ENCODE measurements at places on chromosomes 5 and 9.

- DNase-seq: peak; percentile 34
Measured at GRCh38 chr5:88952344-88952743, 69.4 kb upstream of the MEF2C start.

DNA sequence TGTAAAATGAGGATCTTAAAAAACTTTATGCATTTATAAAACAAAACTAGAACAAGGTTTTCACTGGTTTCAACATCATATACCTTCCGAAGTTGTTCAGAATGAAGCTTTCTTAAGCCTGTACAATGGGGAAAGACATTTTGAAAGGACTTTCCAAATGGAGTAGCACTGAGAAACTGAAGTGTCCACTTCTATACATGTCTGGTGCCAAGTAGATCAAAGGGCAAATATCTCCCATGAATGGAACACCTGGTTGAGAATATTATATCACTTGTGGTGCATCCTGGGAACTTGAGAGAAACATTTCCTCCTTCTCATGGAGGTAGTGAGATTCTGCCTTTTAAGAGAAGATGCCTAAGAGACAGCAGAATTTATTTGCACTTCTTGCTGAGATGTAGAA, 182.1 kb upstream of the ACTBL2 start:
- no peak for DNase-seq

DNA sequence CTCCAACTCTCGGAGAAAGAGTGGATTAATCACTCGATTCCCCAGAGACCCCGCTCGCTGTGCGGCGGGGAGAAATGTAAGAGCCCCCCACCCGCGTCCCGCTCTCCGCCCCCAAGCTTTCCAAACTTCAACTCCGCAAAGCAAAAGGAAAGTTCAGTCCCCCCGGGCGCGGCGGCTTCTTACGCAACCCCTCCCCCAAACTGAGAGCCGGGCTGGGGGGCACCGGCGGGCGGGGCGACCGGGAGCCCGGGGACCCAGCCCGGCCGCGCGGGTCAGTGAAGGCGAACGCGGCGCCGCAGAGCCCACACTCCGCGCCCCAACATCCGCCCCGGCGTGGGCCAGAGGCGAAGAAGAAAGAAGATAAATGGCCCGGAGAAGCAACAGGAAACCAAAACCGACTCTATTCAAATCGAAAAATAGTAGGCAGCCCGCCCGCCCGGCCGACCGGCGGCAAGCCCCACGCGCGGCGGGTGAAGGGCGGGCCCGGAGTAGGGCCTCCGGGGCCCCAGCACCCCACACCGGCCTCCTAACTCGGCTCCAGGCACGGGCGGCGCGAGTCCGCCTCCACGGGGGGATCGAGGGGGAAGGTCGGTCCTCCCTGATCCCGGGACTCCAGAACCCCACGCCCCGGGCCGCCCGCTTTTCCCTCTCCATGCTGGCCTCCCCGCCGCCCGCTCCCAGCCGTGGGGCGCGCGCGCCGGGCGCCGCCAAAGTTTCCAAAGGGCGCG, 720 bp downstream of the NOTCH1 start:
- DNase-seq: no peak

- no peak for DNase-seq
Measured at GRCh38 chr5:32690153-32690552, 21.0 kb upstream of the NPR3 start.

- no peak for DNase-seq
Measured at GRCh38 chr5:33829430-33829829, 62.4 kb downstream of the ADAMTS12 start.

All from NCI-H2171 (cell line).